ENCODE measurements at places on chromosomes 7 and 10.

GRCh38 chr10:82056391-82056790 lies 181.4 kb downstream of the NRG3 start:
- DNase-seq = no peak

GRCh38 chr10:46544989-46545791 lies 11.3 kb downstream of the GPRIN2 start:
- peak; percentile 1 for DNase-seq

GRCh38 chr10:132910186-132910880 lies 32.0 kb downstream of the CFAP46 start:
- no peak for DNase-seq

- no peak for DNase-seq
Measured at GRCh38 chr10:19169684-19170083, 121.1 kb downstream of the MALRD1 start.

DNA sequence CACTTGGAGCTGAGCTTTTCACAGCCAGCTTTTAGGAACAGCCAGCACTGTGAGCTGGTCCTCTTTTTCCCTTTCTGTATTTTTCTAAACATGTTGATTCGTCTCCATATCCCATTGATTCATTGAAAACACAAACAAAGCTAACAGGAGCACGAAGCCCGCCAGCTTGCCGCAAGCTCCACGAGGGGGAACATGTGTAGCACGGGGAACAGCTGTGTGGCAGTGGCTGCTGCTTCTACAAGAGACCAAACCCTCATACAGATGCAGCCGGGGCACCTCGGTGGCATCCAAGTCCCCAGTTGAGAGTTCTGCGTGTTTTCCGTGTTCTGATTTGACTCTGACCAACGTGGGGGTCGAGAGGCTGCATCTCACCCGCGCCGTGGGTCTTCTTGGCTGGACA lies 80.8 kb upstream of the SH2B2 start:
- DNase-seq = no peak

DNA sequence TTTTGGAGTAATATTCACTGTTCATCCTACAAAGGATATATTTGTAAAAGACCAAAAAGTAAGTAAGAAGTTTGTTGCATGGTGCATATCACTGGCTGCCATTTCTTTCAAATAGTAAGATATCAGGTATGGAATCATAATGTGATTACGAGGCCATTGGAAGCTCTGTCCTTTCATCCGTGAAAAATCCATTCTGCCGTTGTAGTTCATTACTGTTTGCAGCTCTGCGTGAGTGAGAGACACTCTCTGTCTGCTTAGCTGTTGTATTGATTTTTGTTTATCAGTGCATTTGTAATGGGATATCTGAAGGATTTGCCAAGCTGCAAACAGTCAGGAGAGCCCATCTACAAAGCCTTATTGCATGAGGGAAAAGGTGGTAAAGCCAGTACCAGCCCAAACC lies 44.1 kb upstream of the SLC39A12 start:
- DNase-seq = no peak

DNA sequence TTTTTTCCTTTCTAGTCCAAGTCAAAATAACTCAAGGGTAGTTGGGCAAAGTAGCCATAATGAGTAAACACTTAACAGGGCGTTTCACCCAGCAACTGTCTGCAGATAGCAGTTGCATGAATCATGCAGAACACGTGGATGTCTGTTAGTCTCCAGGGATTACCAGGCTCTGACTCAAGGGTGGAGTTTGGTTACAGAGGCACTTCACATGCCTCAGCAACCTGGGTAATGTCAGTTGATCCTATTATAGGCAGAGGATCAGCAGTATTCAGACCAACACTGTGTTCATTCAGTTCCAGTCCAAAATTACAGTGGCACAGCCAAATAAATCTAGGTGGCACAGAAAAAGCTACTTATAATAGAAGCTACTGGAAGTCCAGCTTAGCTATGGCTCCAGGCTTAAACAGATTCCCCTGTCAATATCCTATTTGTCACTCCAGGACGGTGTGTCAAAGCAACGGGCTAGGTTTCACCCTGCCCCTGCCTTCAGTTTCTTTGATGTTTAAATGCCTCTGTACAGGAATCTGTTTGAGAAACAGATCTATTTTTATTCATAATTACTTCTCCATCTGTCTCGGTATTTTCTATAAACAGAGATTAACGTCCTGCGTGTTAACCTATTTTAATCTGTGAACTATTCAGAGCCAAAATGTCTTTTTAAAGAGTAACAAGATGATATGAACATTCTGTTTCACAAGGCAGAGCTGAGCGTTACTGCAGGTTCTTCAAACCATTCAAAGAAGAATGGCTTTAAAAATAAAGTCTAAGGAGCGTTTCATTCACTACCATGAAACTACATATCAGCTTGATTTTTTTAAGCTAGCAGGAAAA lies 162.6 kb upstream of the AKR1E2 start:
- peak; percentile 24 for DNase-seq

- no peak for DNase-seq
Measured at GRCh38 chr7:44769376-44769775, 20.7 kb downstream of the ZMIZ2 start.

- DNase-seq = no peak
Measured at GRCh38 chr10:35040760-35041501, 49.2 kb downstream of the CUL2 start.

DNA sequence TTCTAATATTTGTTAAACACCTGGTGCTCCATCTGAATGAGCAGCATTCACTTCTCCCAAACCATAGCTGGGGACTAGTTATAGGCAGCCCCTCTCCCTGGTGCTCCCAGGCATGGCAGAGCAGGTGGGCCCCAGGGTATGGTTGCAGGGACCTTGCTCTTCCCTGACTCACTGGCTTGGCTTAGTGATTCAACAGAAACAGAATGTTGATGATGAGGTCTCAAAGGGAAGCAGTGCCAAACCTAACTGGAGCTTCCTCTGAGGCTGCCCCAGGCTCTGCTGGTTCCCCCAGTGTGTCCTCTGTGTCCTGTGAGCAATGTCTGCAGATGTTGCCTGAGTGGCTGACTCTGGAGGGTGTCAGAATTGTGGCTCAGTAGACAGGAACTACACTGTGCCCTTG lies 3.7 kb downstream of the GPR26 start:
- no peak for DNase-seq

GRCh38 chr10:59582780-59583179 lies 126.9 kb downstream of the SLC16A9 start:
- no peak for DNase-seq

- no peak for DNase-seq
Measured at GRCh38 chr10:89389254-89389653, 3.2 kb upstream of the IFIT1 start.

- no peak for DNase-seq
Measured at GRCh38 chr7:30470771-30471170, 7.8 kb downstream of the NOD1 start.

DNA sequence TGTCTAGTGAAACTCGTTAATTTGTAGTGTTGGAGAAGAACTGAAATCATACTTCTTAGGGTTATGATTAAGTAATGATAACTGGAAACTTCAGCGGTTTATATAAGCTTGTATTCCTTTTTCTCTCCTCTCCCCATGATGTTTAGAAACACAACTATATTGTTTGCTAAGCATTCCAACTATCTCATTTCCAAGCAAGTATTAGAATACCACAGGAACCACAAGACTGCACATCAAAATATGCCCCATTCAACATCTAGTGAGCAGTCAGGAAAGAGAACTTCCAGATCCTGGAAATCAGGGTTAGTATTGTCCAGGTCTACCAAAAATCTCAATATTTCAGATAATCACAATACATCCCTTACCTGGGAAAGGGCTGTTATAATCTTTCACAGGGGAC lies 187.6 kb downstream of the CFTR start:
- no peak for DNase-seq

GRCh38 chr7:130708001-130708400 lies 21.7 kb upstream of the TSGA13 start:
- no peak for DNase-seq

- DNase-seq = no peak
Measured at GRCh38 chr7:158295966-158296797, 291.4 kb downstream of the PTPRN2 start.

DNA sequence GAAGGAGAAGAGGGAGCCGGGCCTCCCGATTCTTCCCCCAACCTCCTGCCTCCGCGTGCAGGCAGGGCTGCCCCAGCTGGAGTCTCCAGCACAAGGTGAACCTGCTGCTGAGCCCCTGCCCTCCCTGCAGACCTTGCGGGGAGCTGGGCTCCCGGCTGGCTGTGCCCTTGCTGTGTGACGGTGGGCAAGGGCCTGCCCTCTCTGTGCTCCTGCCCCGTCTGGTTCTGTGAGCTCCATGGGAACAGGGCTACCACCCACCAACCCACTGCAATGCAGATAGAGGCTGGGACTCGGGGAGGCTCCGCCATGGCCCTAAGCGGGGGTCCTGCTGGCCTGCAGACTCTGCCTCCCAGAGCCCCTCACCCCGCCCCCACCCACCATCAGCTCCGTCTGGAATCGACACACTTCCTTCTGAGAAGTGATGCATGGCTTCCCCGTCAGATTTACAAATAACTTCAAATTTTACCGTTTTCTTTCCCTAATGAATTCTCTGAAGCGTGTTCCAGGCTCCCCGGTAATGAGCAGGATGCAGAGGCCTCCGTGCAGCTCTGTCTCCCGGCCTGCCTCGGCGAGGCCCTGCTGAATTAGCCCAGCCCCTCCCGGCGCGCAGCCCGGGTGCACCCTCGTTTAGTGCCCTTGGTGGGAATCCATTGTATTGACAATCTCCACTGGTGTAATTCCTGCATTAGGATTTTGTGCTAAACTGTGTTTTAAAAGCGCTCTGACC lies 111.0 kb downstream of the MICALL2 start:
- DNase-seq = no peak

DNA sequence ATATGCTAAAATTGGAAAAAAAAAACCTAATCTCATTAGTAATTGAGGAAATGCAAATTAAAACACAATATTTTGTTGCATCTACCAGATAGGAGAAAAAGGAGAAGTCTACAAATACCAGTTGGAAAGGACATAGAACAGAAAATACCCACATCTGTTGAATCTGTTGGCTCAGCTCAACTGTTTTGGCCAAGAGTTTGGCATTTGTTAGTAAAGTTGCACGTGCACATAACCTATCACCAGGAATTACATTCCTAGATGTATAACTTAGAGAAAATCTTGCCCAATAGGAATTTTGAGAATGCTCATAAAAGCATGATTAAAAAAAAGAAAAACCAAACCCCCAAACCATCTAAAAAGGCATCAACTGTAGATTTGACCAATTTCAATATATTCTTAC lies 282.1 kb upstream of the BMPER start:
- DNase-seq = no peak

DNA sequence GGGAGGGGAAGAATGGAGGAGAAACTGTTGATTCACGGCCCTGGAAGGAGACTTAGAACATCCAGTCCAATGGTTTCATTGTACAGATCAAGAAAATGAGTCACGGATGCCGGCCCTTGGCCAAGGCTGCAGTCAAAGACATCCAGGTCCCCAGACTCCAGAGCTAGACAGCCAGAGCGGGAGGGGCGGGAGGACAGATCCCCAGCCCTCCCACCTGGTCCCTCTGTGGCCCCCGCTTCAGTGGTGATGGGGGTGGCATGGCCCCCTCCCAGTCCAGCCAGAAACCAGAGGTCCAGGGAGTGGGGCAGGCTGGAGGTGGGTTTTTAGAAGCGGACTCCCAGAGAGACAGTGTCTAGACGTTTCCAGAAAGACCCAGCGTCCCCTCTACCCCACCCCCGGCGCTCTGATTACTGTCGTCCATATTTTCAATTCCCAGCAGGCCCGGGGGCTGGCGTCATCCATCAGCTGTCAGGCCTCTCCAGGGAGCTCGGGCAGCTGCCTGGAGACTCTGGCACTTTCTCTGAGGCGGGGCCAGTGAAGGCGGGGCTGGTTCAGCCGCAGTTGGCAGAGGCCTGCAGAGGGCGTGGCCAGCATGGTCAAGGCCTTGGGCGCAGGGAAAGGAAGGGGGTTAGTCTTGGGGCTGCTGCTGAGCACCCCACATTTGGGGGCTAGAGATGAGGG lies 8.0 kb upstream of the HSPB1 start:
- no peak for DNase-seq

- no peak for DNase-seq
Measured at GRCh38 chr7:65820287-65820950, 52.5 kb upstream of the VKORC1L1 start.

GRCh38 chr7:158010961-158011693 lies 576.5 kb downstream of the PTPRN2 start:
- DNase-seq = no peak

DNA sequence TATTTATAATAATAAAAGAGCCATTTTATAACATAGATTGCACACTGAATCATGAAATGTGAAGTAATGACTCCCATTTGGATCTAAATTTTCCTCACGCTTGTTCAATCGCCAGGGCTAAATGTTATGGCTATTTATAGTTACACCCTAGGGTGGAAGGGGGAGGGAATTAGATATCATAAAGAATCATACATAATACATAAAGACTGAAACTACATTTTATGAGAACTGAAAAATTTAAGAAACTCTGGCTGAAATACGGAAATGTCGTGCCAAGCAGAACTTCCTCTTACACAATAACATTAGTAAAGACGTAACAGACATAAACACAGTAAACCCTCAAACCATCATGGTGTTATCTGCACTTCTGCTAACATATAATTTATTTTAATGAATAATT lies 327.5 kb upstream of the PHF14 start:
- no peak for DNase-seq

DNA sequence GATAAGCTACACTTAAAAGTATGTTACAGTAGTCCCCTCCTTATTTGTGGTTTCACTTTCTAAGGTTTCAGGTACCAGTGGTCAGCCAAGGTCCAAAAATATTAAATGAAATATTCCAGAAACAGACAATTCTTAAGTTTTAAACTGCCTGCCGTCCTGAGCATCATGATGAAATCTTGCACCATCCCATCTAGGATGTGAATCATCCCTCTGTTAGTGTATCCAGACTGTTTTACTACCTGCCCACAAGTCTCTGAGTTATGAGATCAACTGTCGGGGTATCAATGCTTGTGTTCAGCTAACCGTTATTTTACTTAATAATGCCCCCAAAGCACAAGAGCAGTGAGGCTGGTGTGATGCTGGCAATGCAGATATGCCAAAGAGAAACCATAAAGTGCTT lies 11.4 kb downstream of the KDM7A start:
- no peak for DNase-seq

DNA sequence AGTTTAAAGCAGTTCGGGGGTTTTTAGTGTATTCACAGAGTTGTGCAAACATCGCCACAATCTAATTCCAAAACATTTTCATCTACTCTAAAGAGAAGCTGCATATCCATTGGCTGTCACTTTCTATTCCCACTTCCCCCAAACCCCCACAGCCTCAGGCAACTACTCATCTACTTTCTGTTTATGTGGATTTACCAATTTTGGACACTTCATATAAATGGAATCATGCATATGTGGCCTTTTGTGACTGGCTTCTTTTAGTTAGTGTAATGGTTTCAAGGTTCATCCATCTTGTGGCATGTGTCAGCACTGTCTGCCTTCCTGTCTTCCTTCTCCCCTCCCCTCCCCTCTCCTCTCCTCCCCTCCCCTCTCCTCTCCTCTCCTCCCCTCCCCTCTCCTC lies 78.5 kb upstream of the FZD1 start:
- DNase-seq = no peak

DNA sequence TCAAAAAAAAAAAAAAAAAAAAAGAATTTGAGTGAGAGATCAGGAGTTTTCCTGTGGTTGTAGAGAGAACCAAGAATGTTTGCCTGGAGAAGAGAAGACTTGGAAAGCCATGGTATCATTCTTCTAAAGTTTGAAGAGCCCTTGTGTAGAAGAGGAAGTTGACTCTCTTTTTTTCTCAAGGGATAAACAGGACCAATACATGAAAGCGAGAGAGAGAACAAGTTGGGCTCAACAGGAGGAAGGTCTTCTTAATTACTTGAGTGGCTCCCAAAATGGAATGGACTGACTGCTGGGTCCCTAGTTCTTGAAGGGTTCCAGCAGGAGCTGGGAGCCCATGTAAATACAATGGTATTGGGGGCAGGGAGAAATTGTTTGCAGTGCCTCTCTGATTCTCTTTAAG lies 173.3 kb upstream of the ADO start:
- DNase-seq = no peak
